ENCODE measurements at places on chromosomes 2 and 18. TPM values are rescaled to one million over a fixed set of nuclear protein-coding genes. Genes with fewer than 3 reads are reported as not detected.

DNA sequence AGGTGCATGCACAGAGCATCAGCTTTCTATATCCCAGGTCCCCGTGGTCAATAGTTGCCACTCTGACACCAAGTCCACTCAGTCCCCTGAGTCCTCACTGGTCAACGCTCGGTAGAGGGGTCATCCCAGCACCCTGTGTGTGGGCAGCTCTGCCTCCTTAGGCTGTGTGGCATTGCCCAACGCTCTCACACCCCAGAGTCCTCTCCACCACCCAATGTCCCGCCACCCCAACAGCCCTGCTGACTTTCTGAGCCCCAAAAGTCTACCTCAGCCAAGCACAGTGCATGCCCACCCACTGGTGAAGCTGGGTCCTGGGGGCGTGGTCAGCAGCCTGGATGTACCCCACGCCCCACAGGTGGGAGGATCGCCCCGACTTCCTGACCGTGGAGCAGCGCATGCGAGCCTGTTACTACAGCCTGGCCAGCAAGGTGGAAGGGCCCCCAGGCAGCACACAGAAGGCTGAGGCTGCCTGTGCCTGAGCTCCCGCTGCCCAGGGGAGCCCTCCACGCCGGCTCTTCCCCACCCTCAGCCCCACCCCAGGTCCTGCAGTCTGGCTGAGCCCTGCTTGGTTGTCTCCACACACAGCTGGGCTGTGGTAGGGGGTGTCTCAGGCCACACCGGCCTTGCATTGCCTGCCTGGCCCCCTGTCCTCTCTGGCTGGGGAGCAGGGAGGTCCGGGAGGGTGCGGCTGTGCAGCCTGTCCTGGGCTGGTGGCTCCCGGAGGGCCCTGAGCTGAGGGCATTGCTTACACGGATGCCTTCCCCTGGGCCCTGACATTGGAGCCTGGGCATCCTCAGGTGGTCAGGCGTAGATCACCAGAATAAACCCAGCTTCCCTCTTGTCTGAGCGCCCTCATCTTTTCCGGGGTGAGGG, 25.9 kb downstream of the ZAP70 start:
- ATAC-seq, result no peak

DNA sequence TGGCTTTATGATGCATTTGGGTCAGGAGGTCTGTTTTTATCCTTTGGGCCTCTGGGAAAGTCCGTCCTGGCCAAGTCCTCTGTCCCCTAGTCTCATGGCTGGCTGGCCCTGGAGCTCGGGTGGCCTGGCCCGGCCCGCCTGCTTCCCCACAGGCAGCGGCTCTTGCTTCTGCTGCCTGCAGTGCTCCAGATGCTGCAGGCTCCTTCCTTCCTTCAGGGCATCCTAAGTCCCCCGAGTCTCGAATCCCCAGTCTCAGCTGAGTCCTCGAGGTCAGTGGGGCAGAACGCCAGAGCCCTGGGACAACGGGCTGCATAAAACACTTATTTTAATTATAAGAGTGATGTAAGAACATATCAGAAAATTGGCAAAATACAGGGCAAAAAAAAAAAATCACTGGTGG, 71.2 kb downstream of the HPCAL1 start:
- ATAC-seq, result no peak

GRCh38 chr2:170221317-170222288, 43.7 kb downstream of the MYO3B start:
- peak; percentile 28 for ATAC-seq

- no peak for ATAC-seq
Measured at GRCh38 chr2:69201259-69201658, 185.8 kb downstream of the GFPT1 start.

DNA sequence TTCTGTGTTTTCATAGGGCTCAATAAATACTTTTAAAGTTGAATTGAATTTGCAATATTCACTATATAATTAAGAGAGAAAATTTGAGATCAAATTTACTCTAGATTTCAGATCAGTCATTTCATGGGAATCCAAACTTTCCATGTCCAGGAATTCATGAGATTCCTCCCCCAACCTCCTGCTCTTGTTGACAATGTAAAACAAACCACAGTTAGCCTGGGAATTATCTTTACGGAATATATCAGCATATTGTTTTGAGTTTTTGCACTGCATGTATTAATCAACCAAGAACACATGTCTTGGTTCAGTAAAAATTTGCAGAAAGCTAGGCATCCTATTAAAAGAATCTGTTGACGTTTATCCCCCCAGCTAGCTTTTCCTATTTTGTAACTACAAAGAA, 42.3 kb downstream of the CYP1B1 start:
- ATAC-seq, result no peak

- no peak for ATAC-seq
Measured at GRCh38 chr2:200592406-200593075, 6.7 kb downstream of the AOX1 start.

DNA sequence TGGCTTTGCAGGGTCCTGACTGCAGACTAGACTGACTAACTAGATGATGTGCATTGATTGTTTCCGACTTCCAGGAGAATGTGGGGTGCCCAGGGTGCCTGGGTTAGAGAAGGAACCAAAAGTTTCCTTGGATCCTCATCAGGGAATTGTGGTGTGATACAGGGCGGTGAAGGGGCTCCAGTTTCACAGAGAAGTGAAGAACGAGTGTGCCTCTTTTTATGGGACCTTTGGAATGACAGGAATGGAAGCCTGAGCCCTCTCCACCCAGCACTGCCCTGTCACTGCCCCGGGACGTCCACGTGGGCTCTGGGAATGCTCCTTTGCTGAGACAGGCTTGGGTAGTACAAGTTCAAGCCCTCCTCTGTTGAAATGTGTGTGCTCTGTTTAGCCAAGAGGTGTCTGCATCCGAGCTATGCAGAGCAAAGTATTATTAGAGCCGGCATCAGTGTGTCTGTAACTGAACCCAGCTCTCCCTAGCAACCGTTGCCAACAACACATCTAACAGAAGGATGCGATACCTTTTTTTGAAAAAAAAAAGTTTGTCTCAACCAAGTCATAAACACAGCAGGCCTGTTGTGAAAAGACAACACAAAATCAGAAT, 183.6 kb downstream of the SMAD7 start:
- ATAC-seq, result peak; percentile 24

- ATAC-seq, result no peak
Measured at GRCh38 chr2:161243312-161243711, 64.9 kb upstream of the PSMD14 start.

Gene ST8SIA3
- not detected for total RNA-seq

Gene TMEM198
- 3.7 TPM for total RNA-seq
